Activated CD8-positive, alpha-beta T cell treated with anti-CD3 and anti-CD28 coated beads for 36 hours (primary cell): ENCODE measurements at places on chromosomes 2 and 18. TPM values are rescaled to one million over a fixed set of nuclear protein-coding genes. Genes with fewer than 3 reads are reported as not detected.

LINC00305 gene
- not detected for total RNA-seq

DNA sequence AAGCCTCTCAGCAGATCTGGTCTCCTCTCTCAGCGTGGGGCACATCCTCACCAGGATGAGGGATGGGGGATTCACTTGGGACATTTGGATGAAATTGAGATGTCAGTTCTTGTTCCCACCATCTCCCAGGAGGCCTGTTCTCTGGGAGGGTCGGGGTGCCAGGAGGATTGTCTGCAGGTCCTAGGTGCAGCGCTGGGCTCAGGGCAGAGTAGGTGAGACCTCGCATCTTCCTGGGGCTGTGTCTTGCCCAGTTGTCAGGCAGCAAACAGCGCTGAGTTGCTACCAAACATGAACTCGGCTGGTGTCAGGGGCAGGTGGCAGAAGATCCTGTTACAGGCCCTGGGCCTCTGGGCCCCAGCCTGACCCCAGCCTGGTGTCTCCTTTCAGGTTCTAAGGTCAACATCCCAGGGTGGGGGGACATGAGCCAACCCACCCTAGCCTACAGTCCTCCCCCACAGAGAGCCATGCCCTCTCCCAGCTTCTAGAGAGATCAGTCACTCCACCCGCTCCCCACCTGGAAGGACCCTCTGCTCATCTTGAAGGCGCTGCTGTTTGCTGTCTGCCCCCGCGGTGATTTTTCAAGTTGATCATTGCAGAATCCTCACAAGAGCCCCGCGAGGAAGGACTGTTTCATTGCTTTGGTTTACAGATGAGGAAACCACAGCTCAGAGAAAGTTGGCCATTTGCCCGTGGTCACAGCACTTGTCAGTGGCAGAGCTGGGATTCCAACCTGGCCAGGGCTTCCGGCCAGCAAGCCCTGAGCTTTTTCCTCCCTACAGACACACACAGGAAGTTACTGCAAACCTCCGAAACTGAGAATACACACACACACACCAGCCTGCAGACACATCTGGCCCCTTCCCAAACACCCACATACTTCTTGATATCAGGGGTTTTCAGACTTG lies 83.9 kb downstream of the STPG4 start:
- H3K4me3 ChIP-seq: peak overlapping the region; percentile 28
- peaks cover 22% of the 10 kb centered on the region for H3K36me3 ChIP-seq
- H3K27ac ChIP-seq: peak overlapping the region; percentile 75
- peaks cover 49% of the 10 kb centered on the region for H3K4me1 ChIP-seq

DNA sequence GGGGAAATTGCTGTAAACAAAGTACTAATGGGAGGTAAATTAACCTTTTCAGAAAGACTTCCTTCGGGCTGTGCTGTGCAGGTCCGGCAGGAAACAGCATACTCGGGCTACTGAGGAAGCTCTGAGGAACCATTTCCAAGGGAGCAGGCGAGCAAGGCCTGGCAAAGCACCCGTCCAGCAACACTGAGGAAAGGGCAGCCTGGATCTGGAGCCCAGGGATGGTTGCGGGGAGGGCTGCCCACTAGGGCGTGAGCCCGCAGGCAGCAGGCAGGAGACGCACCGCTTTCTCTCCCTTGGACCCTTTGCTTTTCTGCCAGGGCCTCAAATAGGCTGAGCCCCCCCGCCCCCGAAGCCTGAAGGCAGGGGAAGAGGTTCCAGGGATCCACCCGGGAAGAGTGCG lies 89.5 kb downstream of the SOX11 start:
- H3K4me1 ChIP-seq: no peaks in the 10 kb centered on the region
- H3K36me3 ChIP-seq: no peaks in the 10 kb centered on the region
- no peak overlapping the region for H3K27ac ChIP-seq
- no peak overlapping the region for H3K4me3 ChIP-seq
- DNase-seq: no peak

GRCh38 chr2:218282173-218282991 lies 9.9 kb downstream of the TMBIM1 start:
- H3K36me3 ChIP-seq: peaks cover 25% of the 10 kb centered on the region
- peak overlapping the region; percentile 55 for H3K27ac ChIP-seq
- H3K4me1 ChIP-seq: peaks cover 47% of the 10 kb centered on the region
- H3K4me3 ChIP-seq: no peak overlapping the region

- H3K4me3 ChIP-seq: no peak overlapping the region
- no peak overlapping the region for H3K27ac ChIP-seq
- H3K4me1 ChIP-seq: no peaks in the 10 kb centered on the region
- H3K27me3 ChIP-seq: peaks cover 5% of the 10 kb centered on the region
These were observed 159.4 kb downstream of the GALNT14 start for GRCh38 chr2:30978854-30979253.

- no peak for DNase-seq
- H3K36me3 ChIP-seq: peaks cover 4% of the 10 kb centered on the region
- no peak overlapping the region for H3K27ac ChIP-seq
- H3K4me3 ChIP-seq: no peak overlapping the region
- no peaks in the 10 kb centered on the region for H3K27me3 ChIP-seq
- H3K4me1 ChIP-seq: peaks cover 46% of the 10 kb centered on the region
These were observed 7.8 kb downstream of the FAM117B start for GRCh38 chr2:202642567-202642966.

LYPD6 gene
- total RNA-seq: not detected

RIT2 gene
- not detected for total RNA-seq

DNA sequence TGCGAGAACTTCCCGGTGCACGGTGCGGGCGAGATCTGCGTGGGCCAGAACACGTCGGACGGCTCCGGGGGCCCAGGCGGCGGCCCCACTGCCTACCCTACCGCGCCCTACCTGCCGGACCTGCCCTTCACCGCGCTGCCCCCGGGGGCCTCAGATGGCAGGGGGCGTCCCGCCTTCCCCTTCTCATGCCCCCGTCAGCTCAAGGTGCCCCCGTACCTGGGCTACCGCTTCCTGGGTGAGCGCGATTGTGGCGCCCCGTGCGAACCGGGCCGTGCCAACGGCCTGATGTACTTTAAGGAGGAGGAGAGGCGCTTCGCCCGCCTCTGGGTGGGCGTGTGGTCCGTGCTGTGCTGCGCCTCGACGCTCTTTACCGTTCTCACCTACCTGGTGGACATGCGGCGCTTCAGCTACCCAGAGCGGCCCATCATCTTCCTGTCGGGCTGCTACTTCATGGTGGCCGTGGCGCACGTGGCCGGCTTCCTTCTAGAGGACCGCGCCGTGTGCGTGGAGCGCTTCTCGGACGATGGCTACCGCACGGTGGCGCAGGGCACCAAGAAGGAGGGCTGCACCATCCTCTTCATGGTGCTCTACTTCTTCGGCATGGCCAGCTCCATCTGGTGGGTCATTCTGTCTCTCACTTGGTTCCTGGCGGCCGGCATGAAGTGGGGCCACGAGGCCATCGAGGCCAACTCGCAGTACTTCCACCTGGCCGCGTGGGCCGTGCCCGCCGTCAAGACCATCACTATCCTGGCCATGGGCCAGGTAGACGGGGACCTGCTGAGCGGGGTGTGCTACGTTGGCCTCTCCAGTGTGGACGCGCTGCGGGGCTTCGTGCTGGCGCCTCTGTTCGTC lies 1.7 kb downstream of the FZD7 start:
- H3K27ac ChIP-seq: no peak overlapping the region
- peaks cover 6% of the 10 kb centered on the region for H3K4me1 ChIP-seq
- H3K4me3 ChIP-seq: no peak overlapping the region
- peak; percentile 53 for DNase-seq
- H3K36me3 ChIP-seq: no peaks in the 10 kb centered on the region
